ENCODE measurements at places on chromosomes 1 and 21. TPM values are rescaled to one million over a fixed set of nuclear protein-coding genes. Genes with fewer than 3 reads are reported as not detected.

OR2T35 gene
- total RNA-seq = not detected

ZFP69 gene
- total RNA-seq = 1.3 TPM

RAB4A gene
- total RNA-seq = 12.5 TPM

ABCG1 gene
- total RNA-seq = 7.6 TPM

SEC16B gene
- 11.2 TPM for total RNA-seq

CCDC185 gene
- total RNA-seq = not detected

TSPEAR gene
- 0.52 TPM for total RNA-seq

TACSTD2 gene
- 106 TPM for total RNA-seq

C1orf210 gene
- 6.6 TPM for total RNA-seq

BMP8B gene
- total RNA-seq = 2.3 TPM

FMO2 gene
- 9.2 TPM for total RNA-seq

CORT gene
- not detected for total RNA-seq

HP1BP3 gene
- total RNA-seq = 201 TPM

PINK1 gene
- 40.9 TPM for total RNA-seq

ZBTB8B gene
- not detected for total RNA-seq

SLAMF1 gene
- total RNA-seq = not detected

C1orf87 gene
- total RNA-seq = not detected

SPRR3 gene
- not detected for total RNA-seq

LGR6 gene
- total RNA-seq = 0.52 TPM

DLGAP3 gene
- 0.52 TPM for total RNA-seq

ADCY10 gene
- 0.26 TPM for total RNA-seq

ITGB2 gene
- 17.8 TPM for total RNA-seq

FCN3 gene
- total RNA-seq = 1.3 TPM

SLC30A10 gene
- total RNA-seq = 0.52 TPM

SLAMF6 gene
- 0.99 TPM for total RNA-seq
